ENCODE measurements at places on chromosomes 7 and 10. TPM values are rescaled to one million over a fixed set of nuclear protein-coding genes. Genes with fewer than 3 reads are reported as not detected.

Gene LDB3
- under 0.01 TPM for total RNA-seq

Gene CRHR2
- not detected for total RNA-seq

Gene VWC2
- not detected for total RNA-seq

Gene PAX4
- not detected for total RNA-seq

Gene ATG9B
- 0.37 TPM for total RNA-seq

Gene SAMD9L
- 6.8 TPM for total RNA-seq

Gene SFTPD
- not detected for total RNA-seq

Gene ANKRD1
- 0.18 TPM for total RNA-seq

Gene ELMO1
- total RNA-seq, result 5.6 TPM

Gene WNT2
- 1.4 TPM for total RNA-seq

Gene LBX1
- total RNA-seq, result not detected

Gene TFPI2
- total RNA-seq, result 178 TPM

Gene MYH16
- not detected for total RNA-seq

Gene BLNK
- total RNA-seq, result 0.28 TPM

Gene ADAM12
- total RNA-seq, result 23.6 TPM

Gene ANK3
- total RNA-seq, result 3.3 TPM

Gene CLDN4
- total RNA-seq, result 0.14 TPM

Gene SLC13A1
- total RNA-seq, result not detected

Gene GRM8
- total RNA-seq, result 0.14 TPM

Gene HIPK2
- total RNA-seq, result 5.4 TPM

Gene NPS
- not detected for total RNA-seq

Gene PKD2L1
- total RNA-seq, result not detected

Gene UTF1
- not detected for total RNA-seq

Gene SOSTDC1
- not detected for total RNA-seq

Gene BHLHA15
- total RNA-seq, result 0.37 TPM

Gene GHRHR
- total RNA-seq, result not detected

Gene LRRC4
- total RNA-seq, result 0.46 TPM

Gene BCAP29
- 27.3 TPM for total RNA-seq

Gene WIPF3
- total RNA-seq, result under 0.01 TPM

Gene ITIH5
- 3.0 TPM for total RNA-seq

Gene SLC26A3
- total RNA-seq, result not detected

Gene ZNF722
- not detected for total RNA-seq

Gene FZD1
- total RNA-seq, result 15.6 TPM

Gene ADCYAP1R1
- not detected for total RNA-seq

Gene THSD7A
- 0.55 TPM for total RNA-seq

Gene PDK4
- 16.2 TPM for total RNA-seq

Gene SYT15B
- 0.57 TPM for total RNA-seq
